ENCODE measurements at places on chromosomes 1 and 21. TPM values are rescaled to one million over a fixed set of nuclear protein-coding genes. Genes with fewer than 3 reads are reported as not detected.

- H3K27me3 ChIP-seq, result no peaks in the 10 kb centered on the region
- no peak overlapping the region for H3K4me3 ChIP-seq
- H3K36me3 ChIP-seq, result no peaks in the 10 kb centered on the region
- DNase-seq, result no peak
- no peak overlapping the region for H3K27ac ChIP-seq
- no peaks in the 10 kb centered on the region for H3K4me1 ChIP-seq
These were observed 36.8 kb downstream of the UBE2U start for GRCh38 chr1:64240206-64240605.

GRCh38 chr21:14736162-14736561 lies 190.0 kb upstream of the SAMSN1 start:
- no peaks in the 10 kb centered on the region for H3K27me3 ChIP-seq
- no peak for DNase-seq
- H3K4me1 ChIP-seq, result no peaks in the 10 kb centered on the region
- no peaks in the 10 kb centered on the region for H3K36me3 ChIP-seq
- H3K27ac ChIP-seq, result no peak overlapping the region

DNA sequence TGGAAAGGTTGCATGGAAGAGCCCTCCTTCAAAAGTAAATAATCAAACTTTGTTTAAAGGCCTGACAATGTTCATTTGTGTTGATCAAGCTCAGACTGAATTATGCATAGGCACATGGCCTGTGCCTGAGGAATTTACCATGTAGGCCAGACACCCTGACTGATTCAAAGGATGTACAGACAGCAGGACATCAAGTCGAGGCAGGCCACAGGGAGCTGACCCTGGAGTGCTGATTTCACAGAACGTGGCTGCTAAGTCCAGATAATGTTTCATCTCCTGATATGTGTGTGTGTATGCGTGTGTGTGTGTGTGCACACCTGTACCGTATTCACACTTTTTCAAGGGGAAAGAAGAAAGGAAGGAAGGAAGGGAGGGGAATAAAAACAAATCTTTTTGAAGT lies 34.1 kb downstream of the NAV1 start:
- no peak overlapping the region for H3K4me3 ChIP-seq
- no peak overlapping the region for H3K27ac ChIP-seq
- no peaks in the 10 kb centered on the region for H3K27me3 ChIP-seq
- no peak for DNase-seq
- H3K36me3 ChIP-seq, result no peaks in the 10 kb centered on the region

DNA sequence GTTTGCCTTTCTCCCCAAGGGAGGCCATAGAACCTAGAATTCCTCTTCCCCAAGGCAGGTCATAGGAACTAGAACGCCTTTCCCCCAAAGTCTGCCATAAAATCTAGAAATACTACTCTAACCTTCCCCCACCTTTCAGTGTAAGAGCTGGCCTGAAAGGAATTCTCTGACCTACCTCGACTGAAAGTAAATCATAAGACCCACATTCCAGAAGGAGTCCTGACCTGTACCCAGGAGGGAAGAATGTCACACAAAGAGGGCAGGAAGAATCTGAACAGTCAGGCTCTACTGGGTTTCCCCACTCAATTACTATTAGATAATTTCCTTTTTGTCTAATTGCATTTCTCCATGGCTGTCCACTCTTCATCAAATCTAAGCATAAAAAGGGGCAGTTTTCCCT lies 5.7 kb upstream of the ATG4C start:
- H3K4me3 ChIP-seq, result no peak overlapping the region
- no peak overlapping the region for H3K27ac ChIP-seq
- H3K36me3 ChIP-seq, result no peaks in the 10 kb centered on the region
- H3K4me1 ChIP-seq, result no peaks in the 10 kb centered on the region
- no peaks in the 10 kb centered on the region for H3K27me3 ChIP-seq
- no peak for DNase-seq

DNA sequence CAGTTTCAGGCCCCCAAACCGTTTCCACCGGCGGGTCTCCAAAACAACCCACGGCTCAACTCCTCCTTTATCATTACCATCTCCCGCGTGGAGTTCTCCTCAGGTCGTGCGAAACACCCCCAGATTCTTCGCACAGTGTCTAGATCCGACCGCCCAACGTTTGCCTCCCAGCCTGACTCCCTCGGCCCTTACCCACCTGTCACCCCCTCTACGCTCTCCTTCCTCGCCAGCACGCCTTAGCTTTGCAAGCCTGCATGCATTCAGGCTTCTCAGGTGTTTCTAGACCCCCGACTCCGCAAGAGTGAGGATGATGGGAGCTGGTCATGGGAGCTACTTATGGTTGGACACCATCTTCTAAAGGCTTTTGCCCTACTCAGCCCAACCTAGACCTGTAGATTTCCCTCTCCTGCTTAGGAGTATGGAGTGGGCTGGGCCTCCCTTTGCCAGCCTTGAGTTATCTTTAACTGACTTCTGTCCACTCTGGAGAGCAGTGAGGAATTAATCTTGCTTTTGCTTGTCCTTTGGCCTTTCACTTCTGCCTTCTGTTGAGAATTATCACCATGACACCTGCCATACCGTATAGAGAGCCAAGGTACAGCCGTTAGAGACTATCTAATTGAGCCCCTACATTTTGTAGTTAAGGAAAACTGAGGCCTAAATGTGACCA lies 865 bp downstream of the ATP5IF1 start:
- peak overlapping the region; percentile 92 for H3K27ac ChIP-seq
- H3K27me3 ChIP-seq, result no peaks in the 10 kb centered on the region
- H3K4me3 ChIP-seq, result peak overlapping the region; percentile 88
- no peak for DNase-seq

GRCh38 chr21:31257265-31257664 lies 86.8 kb downstream of the TIAM1 start:
- H3K27ac ChIP-seq, result no peak overlapping the region
- H3K27me3 ChIP-seq, result no peaks in the 10 kb centered on the region
- no peak for DNase-seq
- H3K36me3 ChIP-seq, result no peaks in the 10 kb centered on the region
- no peak overlapping the region for H3K4me3 ChIP-seq

DNA sequence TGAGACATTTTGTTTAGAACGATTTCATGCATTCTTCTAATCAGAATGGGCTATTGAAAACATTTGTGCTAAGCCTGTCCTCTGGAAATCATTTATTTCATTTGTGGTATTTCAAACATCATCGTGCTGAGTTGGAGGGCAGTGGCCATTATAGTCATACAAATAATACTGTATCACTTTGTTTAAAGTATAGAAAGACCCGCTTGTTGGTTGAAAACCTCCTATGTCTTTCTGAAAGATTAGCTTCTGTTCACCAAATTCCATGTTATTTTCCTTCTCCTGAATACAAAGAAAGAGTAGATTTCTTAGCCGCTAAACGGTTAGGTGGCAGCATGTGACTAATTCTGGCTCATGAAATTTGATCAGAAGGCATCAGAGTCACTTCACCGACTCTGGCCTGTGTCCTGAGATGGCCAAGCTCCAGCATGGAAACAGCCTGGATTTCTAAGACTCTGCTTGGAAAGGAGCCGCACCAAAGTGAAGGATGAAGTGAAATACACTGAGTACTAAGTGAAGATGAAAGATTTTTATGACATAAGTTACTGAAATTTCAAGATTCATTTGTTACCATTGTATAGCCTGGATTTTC lies 355.1 kb downstream of the USP25 start:
- H3K27ac ChIP-seq, result no peak overlapping the region
- no peaks in the 10 kb centered on the region for H3K27me3 ChIP-seq
- H3K4me3 ChIP-seq, result no peak overlapping the region
- H3K4me1 ChIP-seq, result peaks cover 7% of the 10 kb centered on the region
- DNase-seq, result peak; percentile 78
- H3K36me3 ChIP-seq, result no peaks in the 10 kb centered on the region

The ELAPOR1 gene
- total RNA-seq, result 0.11 TPM

The GBP4 gene
- 6.2 TPM for total RNA-seq

The CELSR2 gene
- total RNA-seq, result 23.7 TPM

The GJA5 gene
- 114 TPM for total RNA-seq

The VCAM1 gene
- total RNA-seq, result 7.0 TPM

The MCOLN3 gene
- 5.5 TPM for total RNA-seq

The SPATC1L gene
- total RNA-seq, result 8.7 TPM

The COL6A2 gene
- 249 TPM for total RNA-seq

The KRTAP21-2 gene
- not detected for total RNA-seq

The KRTAP10-4 gene
- not detected for total RNA-seq

The CTSS gene
- total RNA-seq, result 7.3 TPM
